Neural crest cell (in vitro differentiated cells): ENCODE measurements at places on chromosomes 5 and 9. TPM values are rescaled to one million over a fixed set of nuclear protein-coding genes. Genes with fewer than 3 reads are reported as not detected.

DNA sequence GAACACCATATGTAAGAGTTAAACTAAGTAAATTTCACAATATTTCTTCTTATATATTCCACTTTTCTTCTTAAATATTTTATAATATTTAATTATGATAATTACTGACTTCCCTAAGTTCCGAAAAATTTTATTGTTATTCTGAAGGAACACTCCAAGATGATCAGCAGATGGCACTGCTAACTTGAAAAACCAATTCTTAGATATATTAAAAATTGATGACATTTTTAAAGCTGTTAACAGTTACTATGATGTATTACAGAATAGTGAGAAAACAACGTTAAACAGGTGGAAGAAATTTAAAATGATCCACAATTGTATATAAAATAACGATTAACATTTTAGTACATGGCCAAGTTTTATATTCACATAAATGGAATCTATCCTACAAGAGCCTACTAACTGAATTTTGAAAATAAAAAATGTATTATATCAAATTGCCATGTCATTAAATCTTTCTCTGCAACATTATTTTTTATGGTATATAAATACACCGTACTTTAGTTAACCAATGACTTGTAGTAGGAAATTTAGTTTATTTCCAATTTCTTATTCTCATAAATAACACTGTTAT is 30.1 kb upstream of the MUSK start:
- peaks cover 8% of the 10 kb centered on the region for H3K36me3 ChIP-seq
- no peak for DNase-seq
- no peak overlapping the region for H3K4me3 ChIP-seq
- H3K27me3 ChIP-seq, result no peaks in the 10 kb centered on the region
- peaks cover 7% of the 10 kb centered on the region for H3K4me1 ChIP-seq

DNA sequence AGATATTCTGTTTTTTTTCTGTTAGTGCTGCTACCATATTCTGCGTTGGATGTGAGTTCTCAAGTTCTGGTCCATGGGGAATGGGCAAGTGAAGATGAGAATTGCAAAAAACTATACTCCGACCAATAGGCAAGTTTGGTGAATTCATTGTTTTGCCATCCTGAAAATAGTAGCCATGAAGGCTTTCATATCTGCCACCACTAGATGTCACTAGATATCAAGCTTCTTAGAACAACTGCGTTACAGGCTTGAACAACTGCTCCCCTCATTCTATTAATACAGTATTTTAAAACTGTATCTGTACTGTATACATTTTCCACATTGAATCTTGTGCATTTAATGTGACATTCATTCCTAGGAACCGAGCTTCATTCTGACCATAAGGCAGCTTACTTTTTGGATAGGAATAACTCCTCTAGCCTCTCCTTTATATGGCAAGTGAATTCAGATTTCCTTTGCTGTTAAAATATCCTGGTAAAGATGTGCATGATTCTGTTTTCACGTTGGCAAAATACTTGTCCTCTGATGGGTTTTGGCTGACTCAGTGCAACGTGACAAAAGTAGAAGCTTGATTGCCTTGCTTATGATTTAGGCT is 163.6 kb downstream of the SREK1 start:
- H3K27ac ChIP-seq, result no peak overlapping the region
- H3K27me3 ChIP-seq, result peaks cover 4% of the 10 kb centered on the region
- no peak for DNase-seq
- no peaks in the 10 kb centered on the region for H3K36me3 ChIP-seq
- H3K4me3 ChIP-seq, result no peak overlapping the region

Gene DIRAS2
- total RNA-seq, result 0.77 TPM in 2 replicates

Gene INSL4
- total RNA-seq, result not detected in 2 replicates

DNA sequence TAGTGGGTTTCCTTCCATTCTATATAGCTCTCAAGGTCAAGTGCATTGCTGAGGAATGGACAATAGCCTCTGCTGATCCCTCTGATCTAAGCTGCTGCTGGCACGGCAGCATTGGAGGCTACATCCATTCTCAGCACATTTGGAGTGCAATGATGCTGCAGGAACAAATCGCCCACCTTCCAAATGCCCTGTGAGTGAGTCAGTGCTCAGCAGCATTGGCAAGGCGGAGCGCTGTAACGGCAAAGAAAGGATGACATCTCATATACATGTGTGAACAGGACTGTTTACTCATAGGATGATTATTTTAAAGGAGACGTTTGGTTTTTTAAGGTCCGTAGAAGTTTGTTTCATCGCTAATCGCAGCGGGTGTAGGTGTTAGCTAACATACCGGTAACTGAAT is 408.7 kb downstream of the ARHGEF28 start:
- no peak overlapping the region for H3K27ac ChIP-seq
- H3K4me3 ChIP-seq, result no peak overlapping the region
- H3K4me1 ChIP-seq, result peaks cover 36% of the 10 kb centered on the region
- no peaks in the 10 kb centered on the region for H3K27me3 ChIP-seq
- H3K36me3 ChIP-seq, result no peaks in the 10 kb centered on the region

DNA sequence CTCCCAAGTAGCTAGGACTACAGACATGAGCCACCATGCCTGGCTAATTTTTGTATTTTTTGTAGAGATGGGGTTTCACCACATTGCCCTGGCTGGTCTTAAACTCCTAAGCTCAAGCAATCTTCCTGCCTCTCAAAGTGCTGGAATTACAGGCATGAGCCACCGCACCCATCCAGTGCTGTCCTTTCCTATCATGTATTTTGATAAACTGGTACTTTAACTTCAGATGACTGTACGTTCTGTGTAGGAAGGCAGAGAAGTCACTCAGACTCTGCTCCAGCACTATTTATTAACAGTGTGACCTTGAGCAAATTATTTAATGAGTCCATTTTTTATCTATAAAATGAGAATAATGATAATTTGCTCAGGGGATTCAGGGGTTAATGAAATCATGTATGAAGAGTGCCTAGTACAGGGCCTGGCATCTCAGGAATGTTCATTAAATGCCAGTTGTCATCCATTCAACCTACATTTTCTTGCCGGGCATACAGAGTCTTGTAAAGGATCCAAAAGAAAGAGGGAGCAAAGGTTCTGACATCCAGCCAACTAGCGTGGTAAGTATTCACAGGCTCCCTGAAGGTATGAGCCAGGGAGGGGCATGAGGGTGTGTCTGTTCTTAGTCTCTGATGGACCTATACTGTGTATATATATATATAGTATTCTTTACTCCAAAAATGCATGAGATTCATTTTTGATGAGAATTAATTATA is 201.9 kb downstream of the PBX3 start:
- no peak overlapping the region for H3K27ac ChIP-seq
- DNase-seq, result no peak
- H3K4me1 ChIP-seq, result peaks cover 9% of the 10 kb centered on the region
- H3K4me3 ChIP-seq, result no peak overlapping the region

- DNase-seq, result peak; percentile 16
- no peak overlapping the region for H3K4me3 ChIP-seq
- H3K27me3 ChIP-seq, result no peaks in the 10 kb centered on the region
- peaks cover 61% of the 10 kb centered on the region for H3K4me1 ChIP-seq
Measured at GRCh38 chr5:124867137-124867704, 120.8 kb upstream of the ZNF608 start.

GRCh38 chr5:179051784-179052183 is 8.4 kb upstream of the ZNF354C start:
- no peak overlapping the region for H3K27ac ChIP-seq
- peaks cover 8% of the 10 kb centered on the region for H3K36me3 ChIP-seq
- H3K27me3 ChIP-seq, result peaks cover 14% of the 10 kb centered on the region
- DNase-seq, result no peak
- H3K4me1 ChIP-seq, result peaks cover 5% of the 10 kb centered on the region

Gene MCC
- 10.8 and 11.5 TPM in 2 replicates for total RNA-seq

DNA sequence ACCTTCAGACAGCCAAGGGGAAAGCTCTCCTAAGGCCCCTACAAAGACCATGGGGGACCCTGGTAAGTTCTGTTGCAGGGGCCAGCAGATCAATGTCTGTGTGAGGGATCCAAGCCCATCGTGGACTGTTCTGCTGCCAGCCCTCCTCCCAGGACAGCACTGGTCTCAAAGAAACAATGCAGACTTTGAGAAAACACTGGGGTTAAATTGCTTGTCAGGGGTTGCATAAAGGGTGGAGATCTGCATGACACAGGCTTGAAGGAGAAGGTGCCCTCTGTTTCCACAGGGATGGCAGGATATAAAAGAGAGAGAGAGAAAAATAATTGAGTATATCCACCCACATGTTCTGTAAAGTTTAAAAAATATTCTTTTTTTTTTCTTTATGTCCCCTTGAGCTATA is 157.6 kb upstream of the TBC1D2 start:
- H3K36me3 ChIP-seq, result no peaks in the 10 kb centered on the region
- peaks cover 21% of the 10 kb centered on the region for H3K27me3 ChIP-seq
- peaks cover 13% of the 10 kb centered on the region for H3K4me1 ChIP-seq
- no peak overlapping the region for H3K27ac ChIP-seq
- no peak overlapping the region for H3K4me3 ChIP-seq
